ENCODE measurements at places on chromosomes 5 and 9. TPM values are rescaled to one million over a fixed set of nuclear protein-coding genes. Genes with fewer than 3 reads are reported as not detected.

- DNase-seq: no peak
These were observed 129.3 kb upstream of the SLC44A1 start for GRCh38 chr9:105114964-105115728.

PCDHA13 gene
- 0.16 TPM for total RNA-seq

IL13 gene
- not detected for total RNA-seq

QRFP gene
- total RNA-seq: not detected

IFNA5 gene
- 0.39 TPM for total RNA-seq

NMUR2 gene
- total RNA-seq: not detected

- DNase-seq: no peak
These were observed 133.9 kb downstream of the MAN2A1 start for GRCh38 chr5:109823597-109823996.

CARD9 gene
- 5.3 TPM for total RNA-seq

- DNase-seq: no peak
These were observed 8.8 kb upstream of the GLIPR2 start for GRCh38 chr9:36127652-36128244.

GRCh38 chr5:95237324-95237723, 47.6 kb downstream of the MCTP1 start:
- no peak for DNase-seq

DNA sequence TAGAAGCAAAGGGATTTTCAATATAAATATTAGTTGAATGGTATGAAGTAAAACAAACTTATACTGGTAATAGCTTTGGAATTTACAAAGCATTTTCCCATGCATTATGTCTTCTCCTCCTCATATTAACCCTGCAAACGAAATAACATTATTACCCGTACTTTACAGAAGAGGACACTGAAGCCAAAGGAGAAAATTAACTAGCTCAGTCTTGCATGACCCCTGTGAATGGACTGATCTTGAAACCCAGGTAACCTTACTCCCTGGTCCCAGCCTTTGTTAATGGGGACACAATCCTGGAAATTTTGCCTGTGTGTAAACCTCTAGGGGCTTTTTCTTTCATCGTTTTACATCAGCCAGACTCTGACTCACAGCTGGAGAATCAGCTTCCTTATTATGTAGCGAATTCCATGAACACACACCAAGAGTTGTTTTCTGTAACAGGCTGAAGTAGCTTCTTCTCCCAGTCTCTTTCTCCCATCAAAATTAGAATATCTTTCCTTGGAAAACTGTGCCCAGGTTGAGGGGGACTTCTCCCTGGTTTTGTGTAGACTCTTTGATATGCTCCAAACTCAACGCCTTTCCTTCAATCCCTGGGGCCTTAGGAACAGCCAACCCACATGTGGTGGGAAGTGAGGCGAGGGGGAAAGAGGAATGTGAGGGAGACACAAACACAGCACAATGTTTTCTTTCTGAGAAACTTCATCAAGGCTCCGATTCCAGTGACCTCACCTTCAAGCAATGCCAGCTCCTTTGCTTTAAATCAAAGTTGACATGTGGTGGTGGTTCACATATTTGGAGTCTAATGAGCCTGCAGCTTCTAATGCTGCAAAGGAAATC, 480.9 kb upstream of the PAPPA start:
- DNase-seq: no peak

Measured in aorta (tissue), 5 donors.